ENCODE measurements at places on chromosomes 2 and 18.

DNA sequence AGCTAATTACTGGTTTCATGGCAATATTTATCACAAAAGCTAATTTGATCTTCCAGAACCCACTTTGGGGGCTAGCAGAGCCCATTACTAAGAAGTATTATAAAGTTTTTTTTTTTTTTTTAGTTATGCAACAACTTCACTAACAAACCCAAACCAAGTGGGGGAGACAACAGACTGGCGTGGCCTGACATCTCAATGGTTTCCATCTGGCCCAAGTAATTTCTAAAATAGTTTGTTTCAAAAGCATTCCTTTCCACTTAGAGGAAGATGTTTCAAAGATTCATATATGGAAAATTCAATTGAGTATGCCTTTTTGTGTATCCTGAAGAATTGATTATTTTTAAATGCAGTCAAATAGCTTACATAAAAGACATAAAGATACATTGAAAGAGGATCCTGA is 367.1 kb downstream of the HRH4 start:
- no peak overlapping the region for H3K4me3 ChIP-seq
- no peak for DNase-seq
- peaks cover 4% of the 10 kb centered on the region for H3K27me3 ChIP-seq
- H3K4me1 ChIP-seq = peaks cover 62% of the 10 kb centered on the region
- H3K27ac ChIP-seq = no peak overlapping the region
- no peaks in the 10 kb centered on the region for H3K36me3 ChIP-seq

GRCh38 chr2:54642677-54643430 is 80.6 kb upstream of the EML6 start:
- peaks cover 88% of the 10 kb centered on the region for H3K36me3 ChIP-seq
- no peaks in the 10 kb centered on the region for H3K27me3 ChIP-seq
- no peak overlapping the region for H3K4me3 ChIP-seq
- H3K27ac ChIP-seq = no peak overlapping the region
- H3K4me1 ChIP-seq = peaks cover 20% of the 10 kb centered on the region

DNA sequence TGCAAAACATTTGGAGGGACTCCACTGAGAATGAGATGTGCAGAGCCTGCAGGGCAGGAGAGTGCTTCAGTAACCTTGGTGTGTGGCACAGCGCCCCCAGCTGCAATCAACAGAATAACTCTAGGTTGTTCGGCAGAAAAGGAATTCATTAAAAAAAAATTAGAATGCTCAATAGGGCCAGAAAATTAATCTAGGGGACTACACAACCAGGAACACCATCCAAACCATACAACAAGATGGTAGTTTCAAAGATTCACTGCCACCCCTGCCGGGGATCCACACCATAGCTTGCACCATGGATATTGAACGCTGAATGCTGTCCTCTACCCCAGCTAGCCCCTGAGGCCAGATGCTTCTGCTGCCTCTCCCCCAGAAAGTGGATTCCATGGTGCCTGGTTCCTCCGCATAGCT is 50.1 kb downstream of the THUMPD2 start:
- H3K4me3 ChIP-seq = no peak overlapping the region
- H3K4me1 ChIP-seq = peaks cover 16% of the 10 kb centered on the region
- peaks cover 25% of the 10 kb centered on the region for H3K36me3 ChIP-seq
- DNase-seq = peak; percentile 39

DNA sequence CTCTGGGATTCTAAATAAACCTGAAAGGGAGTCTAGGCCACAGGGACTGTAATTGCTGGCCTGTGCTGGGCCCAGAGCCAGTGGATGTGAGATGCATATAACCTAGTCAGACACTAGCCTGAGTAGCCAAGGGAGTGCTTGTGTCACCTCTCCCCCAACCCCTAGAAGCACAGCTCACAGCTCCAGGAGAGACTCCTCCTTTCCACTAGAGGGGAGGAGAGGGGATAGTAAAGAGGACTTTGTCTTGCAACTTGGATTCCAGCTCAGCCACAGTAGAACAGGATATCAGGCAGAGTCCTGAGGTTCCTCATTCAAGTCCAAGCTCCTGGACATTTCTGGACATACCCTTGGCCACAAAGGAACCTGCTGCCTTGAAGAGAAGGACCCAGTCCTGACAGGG is 18.4 kb upstream of the EVA1A start:
- no peak overlapping the region for H3K27ac ChIP-seq
- peaks cover 5% of the 10 kb centered on the region for H3K27me3 ChIP-seq
- H3K4me1 ChIP-seq = no peaks in the 10 kb centered on the region
- no peak for DNase-seq
- H3K4me3 ChIP-seq = no peak overlapping the region
- H3K36me3 ChIP-seq = peaks cover 5% of the 10 kb centered on the region

DNA sequence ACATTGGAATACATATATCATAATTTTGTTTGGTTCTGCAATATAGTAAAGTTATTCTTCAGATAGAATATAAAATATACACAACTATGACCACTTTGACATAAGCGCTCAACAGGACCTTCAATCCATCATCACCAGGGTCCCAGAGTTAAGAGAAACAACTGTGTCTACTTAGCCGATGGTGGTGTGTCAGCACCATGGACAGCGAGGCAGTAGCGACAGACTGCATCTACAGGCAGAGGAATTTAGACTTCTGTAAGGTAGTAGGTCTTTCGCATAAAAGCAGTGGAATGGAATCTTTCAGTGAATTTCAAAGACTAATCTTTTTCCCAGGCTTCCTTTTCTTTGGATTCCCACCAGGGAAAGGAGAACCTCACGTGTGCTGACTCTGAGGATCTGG is 20.5 kb upstream of the LRPPRC start:
- no peak overlapping the region for H3K4me3 ChIP-seq
- H3K36me3 ChIP-seq = no peaks in the 10 kb centered on the region
- no peak overlapping the region for H3K27ac ChIP-seq
- peaks cover 7% of the 10 kb centered on the region for H3K27me3 ChIP-seq
- no peaks in the 10 kb centered on the region for H3K4me1 ChIP-seq

GRCh38 chr18:62713651-62714247 is 1.6 kb upstream of the PHLPP1 start:
- H3K27ac ChIP-seq = peak overlapping the region; percentile 92
- no peaks in the 10 kb centered on the region for H3K36me3 ChIP-seq
- no peak for DNase-seq
- H3K4me1 ChIP-seq = peaks cover 46% of the 10 kb centered on the region
- peak overlapping the region; percentile 87 for H3K4me3 ChIP-seq
- H3K27me3 ChIP-seq = peaks cover 2% of the 10 kb centered on the region

- H3K4me3 ChIP-seq = no peak overlapping the region
- H3K27ac ChIP-seq = no peak overlapping the region
- peak; percentile 18 for DNase-seq
- peaks cover 6% of the 10 kb centered on the region for H3K27me3 ChIP-seq
Measured at GRCh38 chr18:74963820-74964446, 245.0 kb downstream of the PTGR3 start.

GRCh38 chr18:43692099-43692690 is 414.9 kb upstream of the SYT4 start:
- no peaks in the 10 kb centered on the region for H3K27me3 ChIP-seq
- no peaks in the 10 kb centered on the region for H3K4me1 ChIP-seq
- H3K36me3 ChIP-seq = no peaks in the 10 kb centered on the region
- no peak for DNase-seq
- H3K27ac ChIP-seq = no peak overlapping the region

DNA sequence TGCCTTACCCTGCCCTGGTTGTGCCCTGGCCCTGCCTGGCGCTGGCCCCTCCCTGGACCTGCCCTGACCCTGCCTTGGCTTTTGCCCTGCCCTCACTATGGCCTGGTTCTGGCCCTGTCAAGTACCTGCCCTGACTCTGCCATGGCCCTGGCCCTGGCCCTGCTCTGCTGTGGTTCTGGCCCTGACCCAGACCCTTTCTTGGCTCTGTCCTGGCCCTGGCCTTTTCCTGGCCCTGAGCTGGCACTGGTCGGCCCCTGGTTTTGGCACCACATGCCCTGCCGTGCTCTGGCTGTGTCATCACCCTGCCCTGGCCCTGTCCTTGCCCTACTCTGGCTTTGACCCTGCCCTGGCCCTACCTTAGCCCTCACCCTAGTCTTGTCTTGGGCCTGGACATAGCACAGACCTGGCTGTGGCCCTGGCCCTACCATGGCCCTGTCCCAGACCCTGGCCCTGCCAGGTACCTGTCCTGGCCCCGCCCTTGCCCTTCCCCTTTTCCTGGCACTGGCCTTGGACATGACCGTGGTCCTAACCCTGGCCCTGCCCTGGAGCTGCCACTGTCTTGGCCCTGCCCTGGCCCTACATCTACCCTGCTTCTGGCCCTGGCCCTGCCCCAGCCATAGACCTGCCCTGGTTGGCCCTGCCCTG is 4.8 kb upstream of the ANKRD62 start:
- DNase-seq = no peak
- H3K4me1 ChIP-seq = no peaks in the 10 kb centered on the region
- peaks cover 14% of the 10 kb centered on the region for H3K27me3 ChIP-seq
- H3K27ac ChIP-seq = no peak overlapping the region
- H3K4me3 ChIP-seq = no peak overlapping the region

DNA sequence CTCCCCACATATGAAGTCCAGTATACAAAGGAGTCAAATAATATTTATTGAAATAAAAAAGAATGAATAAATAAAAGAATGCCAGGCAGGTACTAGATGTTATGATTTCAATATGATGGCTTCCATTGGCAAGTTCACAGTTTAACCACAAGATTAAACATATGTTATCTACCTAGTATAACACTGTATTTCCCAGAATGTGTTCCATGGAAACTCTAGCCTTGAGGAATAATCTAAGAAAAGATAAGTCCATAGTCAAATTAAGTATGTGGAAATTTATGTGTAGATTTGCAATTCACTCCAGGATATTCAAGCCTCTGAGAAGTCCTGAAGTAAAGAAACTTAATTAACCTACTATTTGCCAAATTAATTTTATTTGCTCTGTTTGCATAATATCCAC is 71.1 kb upstream of the FMNL2 start:
- no peaks in the 10 kb centered on the region for H3K36me3 ChIP-seq
- DNase-seq = no peak
- H3K27me3 ChIP-seq = peaks cover 2% of the 10 kb centered on the region

GRCh38 chr18:7684966-7685365 is 117.8 kb downstream of the PTPRM start:
- no peak overlapping the region for H3K4me3 ChIP-seq
- DNase-seq = no peak
- no peaks in the 10 kb centered on the region for H3K27me3 ChIP-seq

GRCh38 chr2:207933396-207934065 is 91.8 kb downstream of the PLEKHM3 start:
- H3K27me3 ChIP-seq = peaks cover 21% of the 10 kb centered on the region
- H3K4me3 ChIP-seq = no peak overlapping the region
- H3K4me1 ChIP-seq = peaks cover 17% of the 10 kb centered on the region
- no peak overlapping the region for H3K27ac ChIP-seq
- no peaks in the 10 kb centered on the region for H3K36me3 ChIP-seq

DNA sequence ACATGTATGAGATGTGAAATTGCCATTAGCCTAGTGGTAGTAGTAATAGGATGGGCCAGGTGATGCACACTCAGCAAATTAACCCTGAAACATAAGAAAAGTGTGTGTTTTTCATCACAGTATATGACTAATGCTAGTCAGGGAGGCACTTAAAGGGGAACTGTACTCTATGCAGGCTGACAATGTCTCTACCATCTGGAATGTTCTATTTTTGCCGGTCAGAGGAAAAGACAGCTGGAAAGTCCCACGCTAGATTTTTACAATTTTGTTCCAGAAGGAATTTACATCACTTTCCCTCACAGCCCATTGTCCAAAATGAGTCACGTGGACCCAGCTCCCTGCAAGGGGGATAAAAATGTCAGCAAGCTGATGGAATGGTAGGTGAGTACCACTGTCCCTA is 746.3 kb upstream of the CHAC2 start:
- H3K4me3 ChIP-seq = no peak overlapping the region
- H3K36me3 ChIP-seq = no peaks in the 10 kb centered on the region
- H3K4me1 ChIP-seq = no peaks in the 10 kb centered on the region
- DNase-seq = no peak
- H3K27ac ChIP-seq = no peak overlapping the region

GRCh38 chr18:67875060-67875459 is 358.5 kb upstream of the DSEL start:
- H3K27ac ChIP-seq = no peak overlapping the region
- H3K4me3 ChIP-seq = no peak overlapping the region
- DNase-seq = no peak
- peaks cover 3% of the 10 kb centered on the region for H3K27me3 ChIP-seq
- H3K36me3 ChIP-seq = no peaks in the 10 kb centered on the region
- no peaks in the 10 kb centered on the region for H3K4me1 ChIP-seq

- no peak overlapping the region for H3K27ac ChIP-seq
- no peak overlapping the region for H3K4me3 ChIP-seq
- DNase-seq = no peak
- peaks cover 2% of the 10 kb centered on the region for H3K27me3 ChIP-seq
- peaks cover 19% of the 10 kb centered on the region for H3K4me1 ChIP-seq
Measured at GRCh38 chr2:111919365-111919764, 21.0 kb downstream of the MERTK start.

DNA sequence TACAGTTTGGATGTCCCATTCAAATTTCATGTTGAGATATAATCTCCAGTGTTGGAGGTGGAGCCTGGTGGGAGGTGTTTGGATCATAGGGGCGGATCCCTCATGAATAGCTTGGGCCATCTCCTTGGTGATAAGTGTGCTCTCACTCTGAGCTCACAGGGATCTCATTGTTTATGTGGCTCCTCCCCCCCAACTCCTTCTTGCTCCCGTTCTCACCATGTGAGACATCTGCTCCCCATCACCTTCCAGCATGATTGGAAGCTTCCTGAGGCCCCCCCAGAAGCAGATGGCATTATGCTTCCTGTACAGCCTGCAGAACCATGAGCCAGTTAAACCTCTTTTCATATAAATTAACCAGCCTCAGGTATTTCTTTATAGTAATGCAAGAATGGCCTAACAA is 3.0 kb upstream of the INPP1 start:
- H3K27me3 ChIP-seq = peaks cover 15% of the 10 kb centered on the region
- DNase-seq = no peak
- no peak overlapping the region for H3K27ac ChIP-seq
- H3K4me3 ChIP-seq = no peak overlapping the region

DNA sequence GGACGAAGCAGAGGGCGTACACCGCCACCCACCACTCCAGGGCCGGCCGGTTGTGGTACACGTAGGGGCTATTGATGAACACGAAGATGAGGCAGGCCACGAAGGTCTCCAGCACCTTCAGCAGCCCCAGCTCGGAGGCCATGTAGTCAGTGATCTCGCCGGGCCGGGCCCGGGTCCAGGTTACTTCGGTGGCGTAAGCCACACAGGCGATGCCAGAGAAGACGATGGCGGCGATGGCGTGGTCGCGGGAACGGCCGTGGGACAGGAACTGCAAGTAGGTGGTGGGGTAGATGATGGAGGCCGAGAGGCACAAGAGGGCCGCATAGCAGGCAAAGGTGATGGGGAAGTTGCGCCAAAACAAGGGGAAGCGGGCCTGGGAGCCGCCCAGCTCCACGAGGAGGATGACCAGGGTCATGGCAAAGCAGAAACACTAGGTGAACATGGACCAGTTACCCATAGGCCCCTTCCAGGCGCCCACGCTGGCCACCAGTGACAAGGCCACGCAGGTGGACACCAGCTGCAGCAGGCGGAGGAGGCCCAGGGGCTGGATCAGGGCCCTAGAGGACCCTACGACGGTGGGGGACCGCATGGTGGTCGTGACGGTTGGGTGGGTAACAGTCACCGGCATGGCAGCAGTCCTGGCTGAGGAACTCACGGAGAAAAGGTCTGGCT is 128.4 kb upstream of the FAM98A start:
- no peak overlapping the region for H3K4me3 ChIP-seq
- no peak for DNase-seq
- peaks cover 5% of the 10 kb centered on the region for H3K36me3 ChIP-seq
- no peak overlapping the region for H3K27ac ChIP-seq
